Neural crest cell (in vitro differentiated cells): ENCODE measurements at places on chromosomes 1 and 21.

DNA sequence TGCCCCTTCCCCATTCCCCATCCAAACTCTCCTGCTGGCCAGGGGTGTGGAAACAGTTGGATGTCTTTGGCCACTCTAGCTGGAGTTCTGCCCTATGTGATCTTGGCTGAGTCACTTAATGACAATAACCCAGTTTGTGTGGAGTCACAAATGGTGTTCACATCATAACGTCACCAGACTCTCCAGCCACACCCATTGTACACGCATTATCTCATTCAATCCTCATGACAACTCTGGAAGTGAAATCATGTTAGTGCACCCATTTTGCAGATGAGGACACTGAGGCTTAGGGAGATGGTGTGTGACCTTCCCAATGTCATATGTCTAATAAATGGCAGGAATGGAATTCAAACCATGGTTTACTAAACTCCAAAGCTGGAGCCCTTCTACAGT is 1.2 kb upstream of the CDA start:
- DNase-seq, result no peak

GRCh38 chr1:209657140-209657879 is 5.1 kb upstream of the LAMB3 start:
- no peak for DNase-seq

GRCh38 chr1:98881901-98882300 is 122.8 kb downstream of the PLPPR5 start:
- no peak for DNase-seq

DNA sequence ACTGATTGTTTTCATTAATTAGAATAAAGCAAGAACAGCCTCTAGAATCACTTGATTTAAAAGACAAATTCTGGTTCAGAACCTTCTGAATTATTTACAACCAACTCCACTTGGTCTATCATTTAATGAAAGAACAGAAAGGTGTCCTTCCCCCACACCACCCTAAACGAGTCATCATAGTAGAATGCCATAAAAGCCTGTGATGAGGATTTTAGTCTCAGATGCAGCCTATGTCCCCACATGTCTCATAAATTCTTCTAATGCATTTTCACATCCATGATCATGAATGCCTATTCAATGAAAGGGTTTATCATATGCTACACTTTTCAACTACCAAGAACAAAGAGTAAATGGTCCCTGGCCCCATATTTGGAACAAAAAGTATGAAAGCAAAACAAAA is 508.1 kb downstream of the DPYD start:
- DNase-seq, result no peak

DNA sequence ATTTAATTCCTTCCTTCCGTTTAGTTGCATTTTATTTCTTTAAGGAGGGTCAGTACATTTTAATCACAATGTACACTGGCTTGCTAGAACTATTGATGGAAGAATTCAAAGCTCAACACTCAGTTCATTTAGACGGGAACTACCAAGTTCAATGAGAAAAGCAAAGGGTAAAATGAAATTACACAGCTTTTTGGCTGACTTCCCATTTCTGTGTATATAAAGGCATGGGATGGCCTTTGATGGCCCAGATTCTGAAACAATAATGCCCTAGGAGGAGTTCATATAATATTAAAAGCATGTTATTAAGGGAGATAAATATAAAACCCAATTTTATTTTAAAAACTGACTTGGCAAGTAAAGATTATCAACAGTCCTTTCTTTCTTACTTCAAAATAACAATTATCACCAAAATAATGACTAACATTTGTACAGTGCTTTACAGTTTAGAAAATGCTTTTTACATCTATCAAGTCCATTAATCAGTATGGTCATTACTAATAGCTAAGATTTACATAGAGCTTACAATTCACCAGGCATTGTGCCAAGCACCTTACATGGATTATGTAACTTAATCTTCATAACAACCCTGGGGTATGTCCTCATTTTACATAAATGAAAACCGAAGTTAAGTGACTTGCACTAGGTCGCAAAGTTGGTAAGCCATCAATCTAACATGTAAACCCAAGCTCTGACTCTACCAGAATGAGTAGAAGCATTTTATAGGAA is 402.4 kb downstream of the OMA1 start:
- DNase-seq, result no peak
